ENCODE measurements at places on chromosomes 6 and 20.

GRCh38 chr6:36927691-36928546, 26.6 kb upstream of the PI16 start:
- DNase-seq: no peak

DNA sequence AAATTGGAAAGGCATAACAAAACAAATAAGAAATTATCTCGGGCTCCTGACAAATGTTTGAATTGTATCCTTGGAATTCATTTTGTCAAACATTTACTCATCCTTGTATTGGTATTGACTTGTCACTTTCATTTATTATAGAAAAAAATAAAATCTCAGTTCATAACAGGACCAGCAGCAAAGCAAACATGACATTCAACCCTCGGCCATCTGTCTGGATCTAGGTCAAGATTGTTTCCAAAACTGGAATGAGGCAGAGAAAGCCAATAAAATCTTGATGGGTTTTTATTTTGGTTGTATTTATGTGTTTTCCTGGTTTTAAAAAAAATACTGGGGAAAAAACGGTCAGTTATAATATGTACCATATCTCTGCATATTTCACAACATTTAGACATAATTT, 42.9 kb upstream of the FABP7 start:
- no peak for DNase-seq

- DNase-seq: peak; percentile 33
Observed at GRCh38 chr6:30344868-30345671, at the start of gene RPP21. RPP21 (plus strand) TSS chr6:30345156; CDS start chr6:30345172, 16 bp downstream.

DNA sequence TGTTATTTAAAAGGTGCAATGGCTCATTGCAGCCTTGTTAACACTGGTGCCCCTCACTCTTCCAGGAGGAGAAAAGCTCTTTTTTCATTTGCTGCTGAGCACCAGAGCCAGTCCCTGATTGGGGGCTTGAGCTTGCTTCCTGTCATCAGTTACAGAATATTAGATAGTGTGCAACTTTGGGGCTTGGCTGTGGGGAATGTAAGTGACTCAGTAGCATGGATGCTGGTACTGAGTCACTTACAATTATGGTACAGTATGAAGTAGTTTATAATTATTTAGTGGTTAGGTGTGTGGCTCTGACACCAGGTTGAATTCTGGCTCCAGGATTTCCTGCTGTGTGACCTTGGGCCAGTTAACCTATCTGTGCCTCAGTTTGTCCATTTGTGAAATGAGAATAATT, 37.6 kb downstream of the ANKS1A start:
- DNase-seq: no peak

GRCh38 chr6:129889580-129889979, 28.5 kb upstream of the TMEM244 start:
- DNase-seq: no peak

DNA sequence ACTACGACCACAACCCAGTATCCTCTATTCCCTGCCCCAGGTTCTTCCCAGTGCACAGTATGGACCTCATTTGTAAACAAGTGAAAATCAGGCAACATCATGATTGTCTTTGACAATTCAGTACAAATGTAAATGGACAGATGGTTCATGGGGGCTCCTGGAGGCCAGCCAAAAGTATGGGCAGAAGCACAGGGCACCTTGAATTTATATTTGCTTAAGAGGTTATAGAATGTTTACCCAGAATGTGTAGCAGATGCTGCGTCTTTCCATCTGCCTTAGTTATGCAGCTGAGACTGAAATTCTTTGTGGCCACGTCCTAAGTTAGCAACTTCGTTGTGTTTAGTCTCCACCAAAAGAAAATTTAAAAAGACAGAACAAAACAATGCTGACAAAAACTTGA, 559.6 kb upstream of the NRSN1 start:
- DNase-seq: no peak

DNA sequence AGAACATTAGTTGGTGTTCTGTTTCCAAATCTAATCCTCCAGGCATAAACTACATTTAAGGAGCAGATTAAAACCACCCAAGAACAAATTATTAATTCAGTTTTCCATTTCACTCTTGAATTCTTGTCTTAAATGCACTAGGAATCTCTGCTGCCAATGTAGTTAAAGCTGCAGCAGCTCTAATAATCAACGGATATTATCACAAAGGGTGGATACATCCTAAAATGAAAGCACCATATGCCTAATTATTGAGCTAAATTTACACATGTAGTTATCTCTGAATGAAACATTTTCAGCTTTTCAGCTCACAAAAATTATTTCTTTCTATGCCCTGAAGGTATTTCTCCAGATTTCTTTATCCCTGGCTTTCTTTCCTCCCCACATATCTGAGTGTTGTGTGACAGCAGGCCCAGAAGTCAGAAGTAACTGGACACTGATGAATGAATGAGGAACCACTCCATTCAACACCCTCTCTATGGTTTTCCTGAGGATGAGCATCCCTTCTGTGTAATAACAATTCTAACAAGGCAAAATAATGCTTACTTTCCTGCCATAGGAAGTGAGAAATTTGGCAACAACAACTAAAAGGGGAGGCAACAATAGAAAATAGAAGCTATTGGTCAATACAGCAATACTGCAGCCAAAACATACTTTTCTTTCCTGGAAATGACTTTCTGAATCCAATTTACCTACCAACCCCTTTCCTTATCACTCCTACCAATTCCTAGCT, 14.9 kb downstream of the MAN1A1 start:
- DNase-seq: no peak

DNA sequence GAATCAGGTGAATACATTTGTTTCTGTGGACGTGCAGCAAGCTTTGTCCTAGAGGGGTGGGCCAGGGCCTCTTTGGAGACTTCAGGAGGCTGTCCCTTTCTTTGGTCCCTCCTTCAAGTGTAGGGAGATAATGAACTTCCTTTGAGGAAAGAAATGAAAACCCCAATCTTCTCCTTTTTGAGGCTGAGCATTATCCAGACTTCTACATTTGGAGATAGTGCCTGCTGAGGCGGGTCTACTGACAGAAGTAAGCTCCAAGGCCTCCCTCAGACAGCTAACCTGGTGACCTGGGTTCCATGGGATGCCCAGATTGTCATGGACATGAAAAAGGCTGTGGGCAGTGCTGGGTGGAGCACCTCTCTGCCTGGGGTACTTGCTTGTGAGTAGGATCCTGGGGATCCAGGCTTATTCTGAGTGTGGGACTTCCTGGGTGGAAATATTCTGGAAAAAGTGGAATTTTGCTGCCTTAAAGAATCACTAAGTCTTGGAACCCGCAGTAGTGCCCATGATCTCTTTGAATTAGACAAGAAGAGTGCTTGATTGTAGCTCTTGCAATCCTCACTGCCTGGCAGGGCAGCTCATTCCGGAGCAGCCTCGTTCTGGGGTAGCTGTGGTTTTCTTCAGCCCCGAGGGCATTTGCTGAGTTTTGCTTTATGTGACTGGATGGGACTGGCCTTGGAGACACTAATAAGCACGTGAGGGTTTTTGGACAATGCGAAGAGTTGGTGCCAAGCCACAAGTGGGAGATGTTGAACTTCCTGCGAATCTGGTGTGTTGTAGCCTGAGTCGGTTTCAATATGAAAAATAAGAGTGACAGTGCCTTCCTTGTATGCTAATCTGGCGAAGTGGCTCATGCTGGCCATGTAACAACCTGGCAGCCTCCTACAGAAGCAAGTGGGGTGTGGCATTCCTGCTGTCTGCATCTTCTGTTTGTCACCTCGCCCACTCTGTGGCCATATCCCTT, 28.1 kb downstream of the SNRNP48 start:
- no peak for DNase-seq

DNA sequence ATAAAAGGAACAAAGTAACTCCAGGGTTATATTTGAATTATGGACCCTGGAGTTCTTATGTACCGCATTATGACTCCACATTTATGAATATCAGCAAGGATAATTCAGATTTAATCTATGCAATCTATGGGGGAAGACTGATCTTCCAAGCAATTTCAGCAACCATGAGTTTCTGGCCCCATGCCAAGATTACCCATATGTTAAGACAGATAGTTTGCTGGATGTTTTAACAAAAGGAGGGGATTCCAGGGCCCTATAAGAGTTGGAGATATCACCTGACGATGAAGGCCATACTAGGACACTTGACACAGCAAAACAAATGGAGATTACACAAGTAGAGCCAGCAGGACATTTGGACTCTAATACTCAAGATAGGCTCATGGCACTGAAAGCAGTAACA, 45.9 kb upstream of the PLN start:
- DNase-seq: no peak

DNA sequence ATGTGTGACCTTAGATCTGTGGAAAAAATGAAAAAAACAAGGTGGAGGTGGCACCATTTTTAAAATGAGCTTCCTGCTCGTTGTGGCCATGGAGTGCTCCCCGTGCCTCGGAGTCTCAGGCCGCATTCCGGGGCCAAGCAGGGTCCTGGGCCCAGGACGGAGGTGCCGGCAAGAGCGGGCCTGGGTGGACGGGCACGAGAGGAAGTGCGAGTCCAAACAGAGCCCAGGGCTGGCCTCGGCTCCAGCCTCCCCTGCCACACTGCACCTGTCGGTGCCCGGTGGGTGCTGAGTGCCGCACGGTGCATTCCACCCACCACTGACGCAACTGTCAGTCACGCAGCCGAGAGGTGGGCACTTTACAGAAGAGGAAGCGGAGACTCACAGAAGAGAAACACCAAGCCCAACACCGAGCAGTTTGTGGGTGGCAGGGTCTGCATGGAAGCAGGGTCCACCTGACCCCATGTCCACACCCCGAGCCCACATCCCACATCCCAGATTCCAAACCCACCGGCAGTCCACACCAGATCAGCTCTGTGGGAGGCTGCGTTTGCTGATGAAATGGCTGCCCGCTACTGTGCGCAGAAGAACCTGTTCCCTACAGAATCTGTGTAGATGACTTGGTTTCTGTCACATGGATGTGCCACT, 97.7 kb downstream of the PSMB1 start:
- no peak for DNase-seq

DNA sequence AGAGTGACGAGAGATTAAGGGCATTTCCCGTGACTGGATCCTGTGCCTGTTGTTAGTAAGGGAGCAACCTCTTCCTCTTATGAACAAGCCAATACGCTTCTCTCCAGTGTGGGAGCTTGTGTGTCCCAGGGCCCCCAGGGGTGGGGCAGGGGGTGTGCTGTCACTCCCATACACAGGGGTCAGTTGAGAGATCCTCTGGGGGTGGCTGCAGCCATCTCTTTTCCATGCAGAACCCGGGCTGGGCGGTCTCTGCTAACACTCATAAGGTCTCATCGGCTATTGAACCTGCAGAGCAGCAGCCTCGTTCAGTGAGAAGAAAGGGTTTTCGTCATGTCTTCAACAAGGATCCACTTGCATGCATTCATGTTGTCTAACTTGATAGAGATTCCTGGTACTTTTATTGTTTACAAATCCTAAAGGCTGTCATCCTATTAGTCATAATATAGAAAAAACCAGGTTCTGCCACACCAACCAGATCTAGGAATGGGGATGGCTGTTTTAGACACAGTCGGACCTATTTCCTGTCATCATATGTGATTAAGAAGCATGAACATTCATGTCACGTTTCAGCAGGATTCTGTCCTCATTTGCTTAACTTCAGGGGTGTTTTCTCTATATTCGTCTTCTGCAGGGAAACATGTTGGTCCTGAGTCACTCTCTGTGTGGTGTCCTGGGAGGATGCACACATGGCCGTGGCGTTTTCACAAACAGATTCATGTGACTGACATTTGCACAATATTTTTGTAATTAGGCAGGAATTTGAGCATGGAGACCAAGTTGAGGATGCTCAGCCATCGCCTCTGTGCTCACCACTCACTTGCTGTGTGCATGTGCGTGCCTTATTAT, 13.3 kb upstream of the THBS2 start:
- DNase-seq: no peak

DNA sequence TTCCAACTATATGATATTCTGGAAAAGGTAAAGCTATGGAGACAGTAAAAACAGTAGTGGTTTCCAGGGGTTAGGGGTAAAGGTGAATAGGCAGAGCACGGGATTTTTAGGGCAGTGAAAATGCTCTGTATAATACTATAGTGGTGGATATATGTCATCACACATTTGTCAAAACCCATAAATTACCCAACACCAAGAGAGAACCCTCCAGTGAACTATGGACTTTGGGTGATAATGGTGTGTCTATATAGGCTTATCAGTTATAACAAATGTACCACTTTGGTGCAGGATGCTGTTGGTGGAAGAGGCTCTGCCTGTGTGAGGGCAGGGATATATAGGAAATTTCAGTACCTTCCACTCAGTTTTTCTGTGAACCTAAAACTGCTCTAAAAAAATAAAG, 149.9 kb downstream of the GPX5 start:
- DNase-seq: no peak

DNA sequence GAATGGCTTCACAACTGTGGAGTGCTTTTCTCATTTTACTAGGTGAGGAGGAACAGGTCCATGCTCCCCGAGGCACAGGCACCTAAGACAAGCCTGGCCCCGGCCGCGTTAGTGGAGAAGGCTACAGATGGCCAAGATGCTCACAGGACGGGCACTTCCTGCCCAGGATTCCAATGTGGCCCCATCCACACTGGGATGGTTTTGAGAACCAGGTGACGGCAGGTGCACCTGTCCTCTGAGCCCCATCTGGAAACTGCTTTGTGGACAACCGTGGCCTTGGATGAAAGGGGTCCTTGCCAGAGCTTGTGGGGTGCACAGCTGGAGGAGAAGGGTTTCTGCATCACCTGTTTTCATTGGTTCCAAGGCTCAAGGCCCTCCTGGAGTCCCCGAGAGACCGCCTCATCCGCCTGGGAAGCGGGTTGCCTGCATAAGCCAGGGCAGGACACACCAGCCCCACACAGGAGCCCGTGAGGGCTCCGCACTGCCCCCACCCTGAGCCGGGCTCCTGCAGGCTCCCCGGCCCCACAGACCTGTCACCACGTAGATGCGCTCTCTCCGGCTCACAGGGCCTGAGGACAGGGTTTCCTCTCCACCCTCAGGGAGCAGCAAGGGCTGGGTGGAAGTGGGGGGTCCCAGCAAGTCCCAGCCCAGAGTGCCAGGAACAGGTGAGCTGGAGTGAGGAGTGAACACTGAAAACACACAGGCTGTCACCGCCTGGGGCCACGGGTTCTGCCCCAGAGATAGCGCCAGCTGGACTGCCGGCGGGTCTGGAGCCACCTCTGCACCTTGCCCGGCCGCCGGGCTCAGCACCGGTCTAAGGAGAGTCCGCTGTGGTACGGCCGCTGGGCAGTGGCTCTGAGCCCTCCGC, 18.3 kb downstream of the NTSR1 start:
- no peak for DNase-seq

- no peak for DNase-seq
Observed at GRCh38 chr20:58277107-58277506, 32.4 kb upstream of the RAB22A start.

GRCh38 chr6:151417477-151417876, 26.1 kb upstream of the ZBTB2 start:
- DNase-seq: no peak
